ENCODE measurements at places on chromosomes 3 and 15. TPM values are rescaled to one million over a fixed set of nuclear protein-coding genes. Genes with fewer than 3 reads are reported as not detected.

Gene LRRIQ4
- not detected for total RNA-seq

Gene HYKK
- total RNA-seq: 7.4 TPM

Gene GHSR
- total RNA-seq: not detected

Gene TMEM39A
- total RNA-seq: 33.3 TPM

Gene SLC12A1
- not detected for total RNA-seq

Gene PP2D1
- total RNA-seq: not detected

Gene CAMK2N2
- not detected for total RNA-seq

Gene CHRM5
- total RNA-seq: not detected

Gene KCNMB3
- total RNA-seq: 0.34 TPM

Gene MITF
- total RNA-seq: 4.6 TPM

All from bronchus fibroblast of lung (primary cell).